ENCODE measurements at places on chromosomes 12 and 14.

GRCh38 chr14:21059842-21060613, 2.4 kb downstream of the RNASE8 start:
- DNase-seq: no peak

DNA sequence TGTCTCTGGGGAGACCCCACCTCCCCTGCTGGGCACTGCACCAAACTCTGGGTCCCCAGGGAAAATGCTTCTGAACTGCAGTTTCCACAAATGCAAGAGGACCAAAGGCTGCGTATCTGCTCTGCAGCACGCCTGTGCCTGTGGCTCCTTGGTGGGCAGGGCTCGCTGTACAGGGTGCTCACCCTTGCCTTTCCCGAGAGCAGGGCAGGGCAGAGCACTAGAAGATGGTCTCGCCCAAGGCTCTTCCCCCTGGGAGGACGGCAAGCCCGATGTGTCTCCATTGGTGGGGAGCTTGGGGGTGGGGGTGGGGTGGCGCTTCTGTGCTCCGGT, 175.3 kb upstream of the RTL1 start:
- no peak for DNase-seq

DNA sequence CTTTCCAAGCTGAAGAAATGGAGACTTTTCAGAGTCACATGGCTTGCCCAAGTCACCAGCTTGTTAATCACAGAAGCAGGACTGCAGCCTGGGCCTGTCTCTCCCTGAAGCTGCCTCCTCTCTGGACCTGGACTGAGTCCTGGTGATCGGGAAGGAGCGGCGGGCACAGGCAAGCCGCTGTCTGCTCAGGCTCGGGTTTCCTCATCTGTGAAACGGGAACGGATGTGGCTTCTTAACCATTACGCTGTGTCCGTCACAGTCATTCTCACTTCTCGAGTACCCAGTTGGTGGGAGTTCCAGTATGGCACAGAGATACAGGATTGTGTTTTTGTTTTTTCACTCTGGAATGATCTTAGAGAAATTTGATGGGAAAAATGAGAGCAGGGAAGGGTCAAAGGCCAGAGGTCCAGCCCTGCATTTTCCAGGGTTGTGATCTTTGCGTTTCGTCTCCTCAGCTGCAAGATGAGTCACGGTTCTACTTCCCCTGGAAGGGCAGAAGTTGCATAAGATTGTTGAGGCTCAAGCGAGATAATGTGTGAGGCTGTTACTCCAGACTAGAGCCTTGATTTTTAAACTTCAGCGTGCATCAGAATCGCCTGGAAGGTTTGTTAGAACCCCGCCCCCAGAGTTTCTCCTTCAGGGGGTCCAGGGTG, 7.6 kb upstream of the LRTM2 start:
- no peak for DNase-seq

DNA sequence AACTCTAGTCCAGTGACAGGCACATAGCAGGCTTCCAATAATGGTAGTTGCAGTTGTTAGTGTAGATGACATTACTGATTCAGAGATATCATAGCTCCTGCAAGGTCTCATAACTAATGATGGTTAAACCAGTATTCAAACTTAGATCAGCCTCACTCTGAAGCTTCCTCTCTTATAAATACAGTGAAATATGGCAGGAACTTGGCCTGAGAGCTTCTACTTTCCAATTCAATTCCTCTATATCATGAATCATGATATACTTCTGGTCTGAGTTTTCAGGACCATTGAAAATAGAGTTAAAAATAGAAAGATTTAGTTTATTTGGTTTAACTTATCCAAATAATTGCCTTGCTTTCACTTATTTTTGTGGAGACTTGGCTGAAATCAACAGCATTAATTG, 167.5 kb upstream of the NOVA1 start:
- no peak for DNase-seq

- no peak for DNase-seq
Measured at GRCh38 chr14:67416085-67416484, 4.1 kb upstream of the PLEK2 start.

GRCh38 chr14:70735043-70735442, 74.3 kb downstream of the MAP3K9 start:
- no peak for DNase-seq

- no peak for DNase-seq
Measured at GRCh38 chr12:105175397-105175990, 60.5 kb downstream of the APPL2 start.

- no peak for DNase-seq
Measured at GRCh38 chr14:74784634-74785033, 21.5 kb downstream of the YLPM1 start.

DNA sequence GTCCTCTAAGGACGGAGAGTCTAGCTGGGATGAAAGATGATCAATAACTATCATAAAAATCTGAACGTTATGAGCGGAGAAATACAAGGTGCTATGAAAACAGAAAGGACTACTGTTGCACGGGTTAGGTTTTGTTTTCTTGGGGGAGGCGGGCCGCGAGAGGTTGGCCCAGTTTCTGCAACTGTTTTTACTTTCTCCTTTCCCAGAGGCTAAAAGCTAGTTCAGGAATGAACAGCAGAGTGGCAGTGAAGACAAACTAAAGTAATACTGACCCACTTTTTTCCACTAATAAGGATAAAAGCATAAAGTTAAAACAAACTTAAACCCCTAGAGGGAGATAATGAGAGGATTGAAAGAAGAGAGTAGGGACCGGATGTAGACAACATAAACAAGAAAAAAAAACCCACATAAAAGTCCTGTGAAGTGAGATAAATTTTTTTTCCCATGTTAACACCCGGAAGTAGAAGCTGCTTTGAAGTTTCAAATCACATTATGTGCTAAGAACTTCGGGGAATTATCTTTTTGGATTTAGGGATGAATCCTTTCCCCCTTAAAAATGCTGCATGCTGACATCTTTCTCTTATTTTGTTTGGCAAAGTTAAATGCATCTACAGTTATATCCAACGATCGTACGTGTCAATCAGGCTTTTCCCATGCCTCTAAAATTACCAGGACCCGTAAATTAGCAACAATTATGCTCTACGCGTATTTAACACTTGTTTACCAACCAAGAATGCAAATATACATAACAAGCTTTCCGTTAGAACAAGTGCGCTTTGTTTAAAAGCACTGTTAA, 1.0 kb upstream of the CDK17 start:
- no peak for DNase-seq

GRCh38 chr12:52616680-52617402, 1.5 kb downstream of the KRT73 start:
- no peak for DNase-seq

DNA sequence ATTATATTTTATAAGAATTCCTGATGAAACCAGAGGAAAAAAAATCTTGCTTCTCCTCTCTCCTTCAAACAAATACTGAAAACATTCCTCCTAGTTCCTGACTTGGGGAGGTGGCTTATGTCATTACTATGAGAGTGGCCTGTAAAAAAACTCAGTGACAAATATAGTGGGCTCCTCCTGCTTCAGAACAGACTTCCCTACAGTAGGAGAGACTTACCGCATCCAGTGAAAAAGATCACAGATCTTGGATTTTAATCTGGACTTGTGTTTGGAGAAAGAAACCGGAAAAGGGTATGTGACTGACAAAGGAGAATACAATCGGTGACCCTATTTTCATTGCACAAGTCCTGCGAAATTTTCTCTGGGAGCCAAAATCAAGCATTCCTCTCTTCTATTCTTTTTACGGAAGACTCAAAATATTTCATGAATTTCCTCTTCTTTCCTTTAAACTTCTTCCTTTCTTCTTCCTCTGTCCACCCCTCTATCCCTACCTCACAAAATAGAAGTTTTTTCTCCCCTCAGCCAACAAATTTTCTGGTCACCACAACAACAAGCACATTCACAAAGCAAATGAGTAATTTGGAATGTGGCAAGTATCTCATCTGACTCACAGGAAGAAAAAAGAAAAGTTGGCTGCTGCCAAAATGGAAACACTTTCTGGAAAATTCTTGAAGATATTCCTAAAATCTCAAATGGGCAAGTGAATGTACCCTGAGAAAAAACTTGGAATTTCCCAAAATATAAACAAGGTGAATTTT, 185.1 kb upstream of the CDKN3 start:
- DNase-seq: no peak

GRCh38 chr12:47020211-47020821, 59.1 kb upstream of the PCED1B start:
- no peak for DNase-seq

- DNase-seq: no peak
Measured at GRCh38 chr12:120853188-120853587, 51.0 kb downstream of the SPPL3 start.

DNA sequence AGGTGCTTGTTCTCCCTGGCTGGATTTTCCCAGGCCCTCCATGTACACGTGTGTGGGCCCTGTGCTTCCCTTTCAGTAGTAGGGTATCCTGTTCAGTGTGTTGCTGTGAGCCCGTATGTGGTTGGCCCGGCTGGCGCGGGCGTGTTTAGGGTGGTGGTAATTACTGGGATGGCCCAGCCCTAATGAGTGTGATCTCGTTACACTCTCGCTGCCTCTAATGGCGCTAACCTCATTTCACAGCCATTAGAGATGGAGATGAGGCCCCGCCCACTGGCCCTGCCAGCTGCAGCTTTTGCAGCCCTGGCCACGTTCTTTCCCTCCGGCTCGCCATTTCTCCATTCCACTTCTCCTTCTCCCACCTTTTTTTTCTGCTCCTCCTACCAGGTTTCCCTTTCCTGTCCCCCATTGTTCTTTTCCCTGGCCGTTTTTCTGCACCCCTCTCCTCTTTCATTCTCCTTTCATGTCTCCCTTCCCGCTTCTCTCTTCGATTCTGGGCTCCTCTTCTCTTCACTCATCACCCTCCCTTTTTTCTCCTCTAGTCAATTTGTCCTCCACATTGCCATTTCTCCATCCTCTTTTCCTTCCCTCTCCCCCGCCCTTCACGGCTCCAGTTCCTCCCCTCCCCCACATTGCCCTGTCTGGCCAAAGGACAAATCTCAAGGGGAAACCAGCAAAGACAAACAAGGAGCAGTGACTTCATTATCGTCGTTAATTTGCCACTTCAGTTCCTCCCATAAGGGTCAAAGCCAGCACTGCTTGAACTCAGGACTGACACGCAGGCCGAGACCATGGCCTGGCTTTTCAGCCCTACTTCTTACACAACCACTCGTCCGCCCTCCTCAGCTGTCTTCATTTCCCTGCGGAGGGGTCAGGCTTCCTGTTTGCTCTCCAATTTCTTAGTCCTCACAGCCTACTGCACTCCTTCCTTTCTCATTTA, 6.8 kb downstream of the ZFHX2 start:
- DNase-seq: no peak

- no peak for DNase-seq
Measured at GRCh38 chr14:68775614-68776126, 17.2 kb downstream of the ZFP36L1 start.

GRCh38 chr14:103353362-103353761, 19.3 kb downstream of the EIF5 start:
- no peak for DNase-seq

GRCh38 chr12:45720069-45720468, 9.4 kb upstream of the ARID2 start:
- no peak for DNase-seq

DNA sequence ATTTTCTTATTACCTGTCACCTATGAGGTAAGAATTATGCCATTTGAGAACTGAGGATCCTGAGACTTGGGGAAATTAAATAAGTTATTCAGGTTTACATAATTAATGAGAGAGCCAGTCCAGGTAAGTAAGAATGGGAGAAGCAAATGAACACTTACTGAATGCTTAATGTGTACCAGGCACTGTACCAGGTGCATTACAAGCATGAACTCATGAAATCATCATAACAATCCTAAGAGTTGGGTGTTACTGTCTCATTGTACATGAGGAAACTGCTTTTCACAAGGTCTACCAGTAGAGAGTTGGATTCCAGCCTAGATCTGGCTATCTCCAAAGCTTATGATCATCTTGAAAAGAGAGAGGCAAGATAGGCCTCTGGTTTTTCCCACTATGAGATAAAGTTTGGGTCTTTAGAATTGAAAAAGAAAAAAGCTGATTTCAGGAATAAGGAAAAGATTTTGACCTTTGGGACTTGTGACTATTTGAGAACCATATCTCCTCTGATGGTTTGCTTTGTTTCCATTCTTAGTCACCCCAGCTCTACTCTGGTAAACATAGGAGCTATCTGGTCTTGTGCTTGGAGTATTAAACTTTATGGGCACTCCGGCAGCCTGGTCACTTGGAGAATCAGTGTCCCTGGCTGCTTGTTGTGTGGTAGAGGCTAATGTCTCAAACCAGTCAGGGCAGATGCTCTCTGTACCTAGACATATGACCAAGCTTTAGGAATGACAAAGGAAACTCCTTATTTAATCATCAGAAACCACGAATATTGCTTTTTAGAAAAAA, 48.0 kb downstream of the PTHLH start:
- no peak for DNase-seq

DNA sequence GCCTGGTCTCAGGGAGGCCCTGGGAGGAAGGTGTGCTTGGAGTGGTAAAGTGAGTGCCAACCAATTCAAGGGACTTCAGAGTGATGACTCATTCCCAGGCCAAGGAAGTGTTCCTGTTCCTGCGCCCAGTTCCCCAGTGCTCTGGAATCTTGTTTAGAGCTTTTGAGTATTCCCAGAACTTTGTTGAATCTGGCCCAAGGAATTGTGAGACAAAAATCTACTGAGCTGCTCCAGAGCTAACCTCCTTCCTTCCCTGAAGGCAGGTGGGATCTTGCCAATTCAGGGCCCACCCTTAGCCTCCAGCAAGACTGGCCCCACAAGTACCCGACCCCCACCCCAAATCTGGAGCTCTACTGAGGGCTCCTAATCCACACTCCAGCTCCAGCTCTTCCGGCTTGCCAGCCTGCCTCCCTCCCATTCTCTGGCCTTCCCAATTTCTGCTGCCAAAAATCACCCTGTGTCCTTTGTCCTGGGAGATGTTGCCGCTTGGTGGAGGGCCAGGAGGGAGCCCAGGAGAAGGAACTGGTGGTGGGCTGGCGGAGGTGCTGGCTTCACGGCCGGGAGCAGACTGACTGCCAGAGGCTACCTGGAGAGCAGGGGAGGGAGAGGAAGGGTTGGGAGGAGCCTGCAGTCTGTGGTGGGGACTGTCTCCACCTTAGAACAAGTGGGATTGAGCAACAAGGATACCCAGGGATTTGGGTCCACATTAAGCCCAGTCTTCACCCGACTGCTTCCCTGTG, 2.0 kb upstream of the ATN1 start:
- no peak for DNase-seq

DNA sequence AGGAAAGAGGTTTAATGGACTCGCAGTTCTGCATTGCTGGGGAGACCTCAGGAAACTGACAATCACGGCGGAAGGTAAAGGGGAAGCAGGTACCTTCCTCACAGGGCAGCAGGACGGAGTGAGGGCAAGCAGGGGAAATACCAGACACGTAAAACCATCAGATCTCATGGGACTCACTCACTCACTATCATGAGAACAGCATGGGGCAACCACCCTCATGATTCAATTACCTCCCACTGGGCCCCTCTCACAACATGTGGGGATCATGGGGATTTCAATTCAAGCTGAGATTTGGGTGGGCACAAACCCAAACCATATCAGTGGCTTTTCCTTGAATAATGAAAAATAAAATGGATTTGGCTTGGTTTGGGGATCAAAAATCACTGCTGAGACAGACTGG, 380.5 kb downstream of the VRK1 start:
- DNase-seq: no peak

All from stimulated activated CD4-positive, alpha-beta T cell treated with anti-CD3 and anti-CD28 coated beads, Interleukin-15, amount 100 ng/mL, for 48 hours (primary cell).